Stimulated activated CD4-positive, alpha-beta T cell treated with anti-CD3 and anti-CD28 coated beads, Interleukin-4, amount 100 ng/mL, for 48 hours (primary cell): ENCODE measurements at places on chromosomes 2 and 18.

- no peak for DNase-seq
Observed at GRCh38 chr2:133452146-133452545, 116.1 kb downstream of the NCKAP5 start.

GRCh38 chr2:28750316-28751251 lies 1.0 kb upstream of the PPP1CB start:
- peak; percentile 5 for DNase-seq

DNA sequence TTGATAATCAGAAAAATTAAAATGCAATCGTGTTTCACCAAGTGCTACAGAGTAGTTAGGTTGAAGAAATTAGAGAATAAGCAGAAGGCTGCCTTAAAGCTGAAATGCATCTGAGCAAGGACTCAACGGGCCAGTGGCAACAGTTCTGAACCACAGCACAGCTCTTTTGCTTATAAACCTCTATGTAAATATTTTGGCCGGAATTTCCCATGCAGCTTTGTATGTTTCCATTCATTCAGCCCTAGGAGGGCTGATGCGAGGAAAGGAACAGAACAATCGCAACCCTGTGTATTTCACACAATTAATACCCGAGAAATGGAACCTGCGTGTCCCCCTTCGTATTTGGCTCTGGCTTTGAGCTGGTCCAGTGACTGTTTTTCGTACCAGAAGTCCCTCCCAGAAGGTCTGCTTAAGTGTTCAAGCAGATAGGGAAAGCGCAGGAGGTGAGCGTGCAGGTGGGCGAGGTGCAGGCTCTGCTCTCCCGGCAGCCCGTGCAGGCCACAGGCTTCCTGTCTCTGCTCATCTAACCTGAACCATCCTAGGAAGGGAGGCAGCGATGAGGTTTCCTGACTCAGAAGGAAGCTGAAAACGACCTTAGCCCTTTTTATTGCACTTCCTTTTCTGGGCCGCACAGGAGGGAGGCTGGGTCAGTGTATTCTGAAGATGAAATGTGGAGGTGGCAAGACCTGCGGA lies 67.3 kb downstream of the ASB1 start:
- DNase-seq: peak; percentile 25

DNA sequence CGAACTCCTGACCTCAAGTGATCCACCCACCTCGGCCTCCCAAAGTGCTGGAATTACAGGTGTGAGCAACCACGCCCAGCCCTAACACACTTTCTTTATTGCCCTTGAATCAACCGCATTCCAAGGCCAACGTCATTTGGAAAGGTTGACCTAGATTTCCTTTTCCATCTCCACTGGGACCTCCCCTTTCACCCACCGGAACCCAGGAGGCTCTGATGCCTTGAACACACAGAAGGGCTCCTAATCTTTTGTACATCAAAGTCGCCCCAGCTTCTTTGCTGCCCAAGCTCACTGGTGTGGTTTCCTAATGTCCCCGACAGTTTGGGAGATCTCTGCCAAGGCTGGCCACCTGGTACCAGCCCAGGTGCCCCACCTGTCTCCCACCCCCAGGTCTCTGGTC lies 46.2 kb upstream of the CAB39 start:
- no peak for DNase-seq

DNA sequence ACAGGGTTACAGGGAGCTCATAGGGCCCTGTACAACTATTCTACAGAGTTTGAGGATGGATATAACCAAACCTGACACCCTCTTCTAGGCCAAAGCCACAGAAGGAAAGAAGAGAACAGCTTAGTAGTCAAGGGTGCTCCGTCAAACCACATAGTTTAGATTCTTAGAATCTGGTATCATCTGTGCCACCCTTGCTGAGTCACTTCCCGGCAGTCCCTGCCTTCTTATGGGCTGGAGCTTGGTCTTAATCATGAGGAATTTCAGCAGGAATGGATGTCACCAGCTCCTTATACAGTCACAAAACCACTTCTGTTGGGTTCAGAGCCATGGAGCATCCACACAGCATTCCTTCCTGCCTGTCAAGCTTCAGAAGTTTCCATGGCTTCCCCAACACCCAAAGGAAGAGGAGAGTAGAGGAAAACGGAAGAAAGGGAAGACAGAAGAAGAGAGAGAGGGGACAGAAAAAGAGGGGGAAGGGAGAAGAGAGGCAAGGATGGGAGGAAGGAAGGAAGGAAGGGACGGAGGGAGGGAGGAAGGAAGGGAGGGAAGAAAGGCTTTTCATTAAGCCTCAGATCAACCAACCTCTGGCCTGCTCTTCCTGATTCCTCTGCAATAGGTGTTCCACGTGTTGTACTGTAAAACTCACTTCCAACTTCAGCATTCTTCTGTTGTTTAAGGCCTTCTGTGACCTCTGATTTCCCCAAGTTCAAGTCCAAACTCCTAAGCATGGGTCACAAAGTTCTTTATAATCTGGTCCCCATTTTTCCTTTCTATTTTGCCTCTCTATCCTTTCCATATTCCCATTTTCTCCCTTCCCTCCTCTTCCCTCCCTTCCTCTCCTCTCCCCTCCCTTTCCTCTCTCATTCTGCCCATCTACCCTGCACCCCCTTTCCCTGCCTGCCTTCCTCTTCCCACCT lies 246.1 kb upstream of the TNP1 start:
- no peak for DNase-seq

DNA sequence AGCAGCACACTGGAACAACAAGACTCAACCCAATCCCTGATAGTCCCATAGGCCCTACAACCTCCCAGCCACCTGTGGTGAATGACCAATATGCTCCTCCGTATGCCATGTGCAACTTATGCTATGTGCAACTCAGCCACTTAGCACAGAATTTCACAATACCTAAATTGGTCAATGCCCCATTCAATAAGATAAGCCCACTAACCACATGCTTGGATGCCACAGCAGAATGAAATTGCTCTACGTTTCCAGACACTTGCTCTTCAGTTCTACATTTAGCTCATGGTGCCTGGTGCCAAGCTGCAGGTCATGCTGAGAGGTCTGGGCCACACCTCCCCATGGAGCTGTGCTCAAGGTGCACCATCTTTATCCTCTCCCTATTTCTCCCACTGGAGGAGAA lies 159.8 kb downstream of the EN1 start:
- DNase-seq: no peak

DNA sequence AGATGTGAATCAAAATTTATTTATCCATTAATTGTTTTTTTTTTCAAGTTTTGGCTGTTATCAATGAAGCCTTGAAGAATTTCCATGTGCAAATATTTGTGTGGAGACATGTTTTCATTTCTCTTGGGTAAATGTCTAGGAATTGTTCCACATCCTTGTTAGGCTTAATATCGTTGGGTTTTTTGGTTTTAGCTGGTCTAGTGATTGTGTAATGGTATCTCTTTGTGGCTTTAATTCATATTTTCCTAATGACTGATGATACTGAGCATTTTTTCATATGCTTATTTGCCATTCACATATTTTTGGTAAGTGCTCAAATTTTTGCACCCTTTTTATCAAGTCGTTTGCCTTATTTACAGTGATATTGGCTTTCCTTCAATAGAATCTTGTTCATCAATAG lies 250.3 kb upstream of the EPHA4 start:
- no peak for DNase-seq

- DNase-seq: no peak
Observed at GRCh38 chr18:9184998-9185613, 48.5 kb downstream of the ANKRD12 start.

- no peak for DNase-seq
Observed at GRCh38 chr2:96927405-96928171, 57.7 kb upstream of the SEMA4C start.

DNA sequence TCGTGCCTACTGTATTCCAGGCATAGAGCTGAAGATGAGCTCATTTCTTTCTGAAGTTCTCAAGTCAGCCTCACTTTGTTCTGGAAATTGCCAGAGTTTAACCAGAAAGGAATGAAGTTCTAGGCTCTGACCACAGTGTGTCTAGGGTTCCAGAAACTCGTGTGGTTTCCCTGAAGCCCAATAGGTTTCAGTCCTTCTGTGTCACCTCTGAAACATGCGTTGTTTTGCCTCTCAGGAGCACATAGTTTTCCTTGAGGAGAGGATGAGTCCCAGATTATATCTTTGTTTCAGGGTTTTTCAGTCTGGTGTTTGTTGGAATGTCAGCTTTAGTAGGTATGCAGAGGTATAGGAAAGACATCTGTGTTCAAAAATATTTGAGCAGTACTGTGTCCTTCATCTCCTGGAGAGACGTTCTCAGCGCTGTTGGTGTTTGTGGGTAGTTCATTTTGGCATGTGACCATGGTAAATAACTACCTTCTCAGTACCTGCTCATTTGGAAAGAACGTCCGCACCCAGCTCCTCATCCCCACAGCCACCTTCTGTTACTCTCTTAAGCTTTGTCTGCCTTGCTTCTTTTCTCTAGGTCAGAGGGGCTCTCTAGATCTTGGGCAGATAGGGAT lies 56.6 kb downstream of the RALBP1 start:
- DNase-seq: no peak

GRCh38 chr2:226683944-226684562 lies 115.6 kb downstream of the IRS1 start:
- DNase-seq: no peak

- no peak for DNase-seq
Observed at GRCh38 chr18:13219593-13220159, 1.1 kb downstream of the LDLRAD4 start.

DNA sequence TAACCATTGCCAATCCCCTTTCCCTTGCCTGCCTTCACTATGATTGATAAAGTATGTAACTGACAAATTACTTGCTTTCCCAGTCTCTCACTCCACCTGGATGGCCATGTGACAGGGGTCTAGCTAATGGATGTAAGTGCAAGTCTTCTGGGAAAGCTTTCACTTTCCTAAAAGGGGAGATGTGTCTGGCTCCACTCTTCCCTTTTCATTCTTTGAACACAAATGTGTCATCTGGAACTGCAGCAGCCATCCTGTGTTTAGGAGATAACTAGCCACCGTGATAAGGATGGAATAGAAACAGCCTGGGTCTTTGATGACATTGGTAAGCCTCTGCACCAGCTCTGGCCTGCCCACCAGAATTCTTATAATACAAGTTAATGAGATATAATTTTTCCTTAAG lies 38.2 kb downstream of the SNRPD1 start:
- no peak for DNase-seq

DNA sequence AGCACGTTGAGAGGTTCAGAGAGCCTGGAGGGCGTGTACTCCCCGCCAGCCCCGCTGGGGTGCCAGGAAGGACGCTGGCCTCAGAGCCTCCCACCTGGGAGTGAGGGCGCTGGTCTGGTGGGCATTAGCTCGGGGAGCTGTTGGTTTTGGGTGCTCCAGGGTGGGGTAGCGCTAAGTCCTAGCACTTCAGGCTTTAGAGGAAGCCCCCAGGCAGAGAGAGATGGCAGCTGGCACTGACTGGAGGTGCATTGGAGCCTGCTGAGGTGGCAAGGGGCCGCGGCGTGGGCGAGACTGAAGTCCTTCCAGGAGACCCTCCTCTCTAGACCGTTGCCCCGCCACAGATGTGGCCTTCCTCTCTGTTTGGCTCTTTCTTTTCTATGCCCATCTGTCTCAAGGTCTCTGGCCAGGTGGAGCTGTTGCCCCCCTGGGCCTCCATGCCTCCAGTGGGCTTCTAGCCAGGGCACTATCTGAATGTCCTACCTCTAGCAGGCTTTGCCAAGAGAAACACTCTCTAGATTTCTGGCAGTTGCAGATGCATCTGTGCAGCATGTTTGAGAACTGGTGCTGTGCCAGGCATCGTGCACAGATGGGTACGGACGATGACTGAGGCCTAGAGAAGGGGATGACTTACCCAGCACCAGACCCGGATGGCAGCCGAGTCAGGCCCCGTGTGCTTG lies 6.6 kb downstream of the CAPN10 start:
- no peak for DNase-seq

- no peak for DNase-seq
Observed at GRCh38 chr2:241769819-241770184, 6.8 kb upstream of the GAL3ST2 start.

- DNase-seq: no peak
Observed at GRCh38 chr18:22670914-22671313, 253.2 kb upstream of the CTAGE1 start.

DNA sequence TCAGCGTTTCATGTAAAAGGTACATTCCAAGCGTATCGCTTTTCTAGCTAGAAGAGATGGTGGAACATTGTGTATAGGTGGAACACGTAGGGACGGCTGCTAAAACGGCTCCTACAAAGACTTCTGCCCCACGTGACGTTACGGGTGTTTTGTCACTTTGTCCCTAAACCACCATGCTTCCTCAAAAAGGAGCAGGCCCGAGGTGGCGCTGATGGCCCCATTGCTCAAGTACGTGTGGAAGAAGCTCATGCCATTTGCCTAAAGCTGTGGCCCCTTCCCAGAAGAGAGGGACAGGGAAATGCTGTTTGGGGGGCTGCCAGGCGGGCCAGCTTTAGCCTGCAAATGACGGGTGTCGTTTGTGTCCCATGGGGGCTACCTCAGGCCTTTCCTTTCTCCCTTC lies 72.7 kb downstream of the TMEM247 start:
- DNase-seq: no peak

DNA sequence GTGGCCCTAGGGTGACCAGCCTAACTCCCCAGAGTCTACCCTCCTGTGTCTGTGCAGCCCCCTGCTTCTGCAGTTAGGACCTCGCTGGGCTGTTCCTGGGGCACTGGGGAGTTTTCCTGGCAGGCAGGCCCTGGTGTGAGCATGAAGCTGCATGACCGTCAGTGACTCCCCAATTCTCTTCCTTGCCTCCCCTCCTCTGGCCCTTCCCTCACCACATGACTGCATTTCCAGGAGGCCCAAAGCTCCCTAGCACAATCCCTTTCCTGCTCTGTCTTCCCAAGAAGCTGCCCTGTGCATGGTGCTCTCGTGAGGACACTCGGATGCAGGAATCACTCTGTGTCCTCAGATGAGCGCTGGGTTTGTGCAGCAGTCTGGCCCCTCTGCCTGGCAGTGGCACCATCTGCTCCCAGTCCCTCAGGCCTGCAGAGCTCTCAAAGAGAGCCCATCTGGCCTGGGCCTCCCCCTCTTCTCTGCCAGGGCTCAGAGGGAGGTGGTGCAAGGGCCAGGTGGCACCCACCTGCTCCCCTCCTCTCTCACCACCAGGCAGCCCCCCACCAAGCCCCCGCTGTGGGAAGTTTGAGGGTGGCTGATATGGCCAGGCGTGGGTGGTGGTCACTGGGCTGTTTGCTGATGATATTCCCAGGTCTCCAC lies 125.6 kb upstream of the HS6ST1 start:
- DNase-seq: no peak

DNA sequence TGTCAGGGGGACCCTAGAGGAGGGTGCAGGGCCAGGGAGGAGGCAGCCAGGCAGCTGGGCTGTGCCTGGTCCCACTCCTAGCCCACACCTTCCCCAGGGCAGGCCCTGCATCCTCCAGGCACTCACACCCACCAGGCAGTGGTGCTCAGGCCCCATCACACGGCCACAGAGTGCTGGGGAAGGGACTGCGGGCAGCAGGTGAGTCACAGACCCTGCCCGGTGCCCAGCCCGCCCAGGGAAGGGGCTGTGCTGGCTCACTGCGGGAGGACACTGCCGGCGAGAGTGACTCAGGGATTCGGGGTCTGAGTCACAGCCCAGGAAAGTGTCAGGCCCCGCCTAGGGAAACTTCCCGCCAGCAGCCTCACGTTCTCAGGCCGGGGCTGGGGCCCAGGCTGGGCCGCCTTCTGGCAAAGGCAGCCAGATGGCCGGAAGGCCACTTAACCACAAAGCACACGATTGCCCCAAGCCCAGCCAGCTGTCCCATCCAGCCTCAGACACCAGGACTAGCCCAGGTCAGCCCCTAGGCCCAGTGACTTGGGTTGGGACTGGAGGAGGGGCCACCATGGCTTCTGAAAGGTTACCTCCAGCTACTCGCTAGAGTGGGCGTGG lies 42.2 kb downstream of the BIN1 start:
- DNase-seq: peak; percentile 64

GRCh38 chr2:154537024-154537423 lies 161.5 kb upstream of the KCNJ3 start:
- no peak for DNase-seq

GRCh38 chr2:68368654-68369336 lies 3.7 kb downstream of the PLEK start:
- DNase-seq: no peak
